Esophagus mucosa (tissue), 1 donor: ENCODE measurements at places on chromosomes 16 and 17. TPM values are rescaled to one million over a fixed set of nuclear protein-coding genes. Genes with fewer than 3 reads are reported as not detected.

Gene RHBDF2
- 36.8 TPM for total RNA-seq

Gene COPZ2
- 17.3 TPM for total RNA-seq

DNA sequence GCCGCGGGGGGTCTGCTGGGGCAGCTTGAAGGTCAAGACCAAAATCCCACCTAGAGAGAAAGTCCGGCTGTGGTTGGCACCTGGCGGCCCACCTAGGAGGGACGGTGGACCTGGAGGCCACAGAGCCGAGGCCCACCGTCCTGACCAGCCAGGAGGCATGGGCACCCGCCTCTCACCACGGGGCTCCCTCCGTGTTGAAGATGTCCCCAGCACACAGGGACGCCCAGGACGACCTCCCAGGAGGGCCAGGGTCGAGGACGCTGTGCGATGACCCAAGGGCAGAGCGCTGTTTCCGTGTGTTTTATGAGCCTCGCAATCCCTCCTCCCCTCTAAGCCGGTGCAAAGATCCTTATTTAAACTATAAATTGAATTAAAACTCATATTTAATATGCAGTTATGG, 131.2 kb downstream of the C16orf95 start:
- no peak for ATAC-seq

DNA sequence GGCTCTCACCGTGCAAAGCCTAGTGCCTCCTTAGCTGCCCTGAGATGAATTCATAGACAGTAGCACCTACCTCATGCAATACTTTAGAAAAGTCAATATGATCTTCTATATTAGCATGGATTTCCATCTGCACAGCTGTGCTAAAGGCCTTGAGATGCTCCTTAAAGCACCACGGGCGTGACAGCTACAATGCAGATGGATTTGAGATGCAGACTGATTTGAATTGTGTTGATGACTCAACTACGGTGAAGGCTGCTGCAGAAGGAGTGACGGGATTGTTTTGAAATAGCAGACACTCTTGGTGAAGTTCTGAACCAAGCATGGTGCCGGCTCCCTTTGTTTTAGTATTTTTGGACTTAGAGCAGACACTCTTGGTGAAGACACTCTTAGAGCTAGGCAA, 88.2 kb downstream of the SPECC1 start:
- ATAC-seq: no peak

DNA sequence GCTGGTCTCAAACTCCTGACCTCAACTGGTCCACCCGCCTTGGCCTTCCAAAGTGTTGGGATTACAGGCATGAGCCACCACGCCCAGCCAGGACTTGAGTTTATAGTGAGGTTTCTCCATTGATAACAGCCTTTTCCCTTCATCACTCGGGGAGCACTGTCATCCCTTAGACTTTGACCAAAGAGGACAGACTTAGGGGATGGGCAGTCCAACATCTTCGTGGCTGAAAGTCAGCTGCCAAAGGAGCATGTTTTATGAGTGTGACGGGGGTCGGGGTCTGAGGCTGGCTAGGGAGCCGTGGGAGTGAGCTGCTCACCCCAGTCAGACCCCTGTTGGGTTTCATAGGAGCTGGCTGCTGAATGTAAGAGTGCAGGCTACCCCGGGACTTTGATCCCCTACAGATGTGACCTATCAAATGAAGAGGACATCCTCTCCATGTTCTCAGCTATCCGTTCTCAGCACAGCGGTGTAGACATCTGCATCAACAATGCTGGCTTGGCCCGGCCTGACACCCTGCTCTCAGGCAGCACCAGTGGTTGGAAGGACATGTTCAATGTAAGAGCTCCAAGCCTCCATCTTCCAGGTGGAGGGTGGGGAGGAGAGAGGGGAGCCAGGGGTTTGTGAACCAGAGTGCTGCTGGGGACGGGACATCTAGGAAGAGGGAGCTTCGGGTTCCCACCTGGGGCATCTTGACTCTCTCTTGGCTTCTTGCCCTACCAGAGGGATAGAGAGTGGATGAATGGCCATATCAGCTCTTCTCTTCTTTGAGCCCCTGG, 3.1 kb downstream of the DHRS11 start:
- no peak for ATAC-seq
